Liver (tissue), 10 donors: ENCODE measurements at places on chromosomes 5 and 9. TPM values are rescaled to one million over a fixed set of nuclear protein-coding genes. Genes with fewer than 3 reads are reported as not detected.

GRCh38 chr5:178432421-178433272 lies 157.5 kb downstream of the COL23A1 start:
- peak; percentile 27 for DNase-seq

- no peak for DNase-seq
These were observed 1.3 kb downstream of the LVRN start for GRCh38 chr5:115963566-115963965.

DNA sequence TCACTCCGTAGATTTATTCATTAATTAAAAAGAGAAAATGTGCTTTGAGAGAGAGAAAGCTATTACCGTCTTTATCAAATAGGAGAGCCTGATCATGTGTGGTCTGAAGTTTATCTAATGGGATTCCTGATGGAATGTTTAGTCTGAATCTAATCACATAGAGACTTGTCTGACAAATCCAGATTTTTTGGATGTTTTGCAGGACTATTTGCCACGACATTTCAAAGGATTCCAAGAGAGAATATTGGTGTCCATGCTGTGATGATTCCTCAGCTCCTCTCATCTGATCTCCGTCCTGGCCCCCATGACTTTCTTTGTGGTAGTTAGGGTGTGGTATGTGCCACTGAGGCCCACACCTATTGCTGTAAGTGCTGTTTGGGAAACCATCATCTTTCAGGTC lies 20.1 kb upstream of the CDKN2B start:
- no peak for DNase-seq

DNA sequence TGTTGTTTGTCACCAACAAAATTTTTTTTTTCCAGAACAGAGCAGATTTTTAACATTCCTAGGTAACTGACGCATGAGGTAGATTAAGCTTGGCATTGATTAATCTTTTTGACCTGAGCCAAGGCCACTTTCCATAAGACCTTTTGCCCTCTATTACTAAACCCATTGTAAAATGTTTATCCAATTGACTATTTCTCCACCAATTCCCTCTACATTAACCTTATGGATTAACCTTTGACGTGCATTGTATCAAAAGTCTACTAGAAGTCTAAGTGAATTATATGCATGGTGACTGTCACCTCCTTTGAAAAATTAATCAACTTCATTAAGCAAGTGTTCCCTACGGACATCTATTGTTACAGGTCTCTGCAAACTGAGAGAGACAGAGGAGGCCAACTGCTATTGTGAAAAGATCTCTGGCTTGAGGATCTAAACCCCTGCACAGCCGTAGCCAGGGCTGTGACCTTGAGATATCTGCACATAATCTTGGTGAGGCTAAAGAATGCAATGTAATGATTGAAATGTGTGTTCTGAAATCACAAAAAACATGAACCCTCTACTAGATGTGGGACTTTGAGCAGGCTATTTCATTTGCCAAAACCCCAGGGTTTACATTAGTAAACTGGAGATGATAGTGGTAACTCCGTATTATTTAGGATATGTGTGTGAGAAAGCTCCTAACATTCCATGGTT lies 632.2 kb downstream of the TLR4 start:
- no peak for DNase-seq

DNA sequence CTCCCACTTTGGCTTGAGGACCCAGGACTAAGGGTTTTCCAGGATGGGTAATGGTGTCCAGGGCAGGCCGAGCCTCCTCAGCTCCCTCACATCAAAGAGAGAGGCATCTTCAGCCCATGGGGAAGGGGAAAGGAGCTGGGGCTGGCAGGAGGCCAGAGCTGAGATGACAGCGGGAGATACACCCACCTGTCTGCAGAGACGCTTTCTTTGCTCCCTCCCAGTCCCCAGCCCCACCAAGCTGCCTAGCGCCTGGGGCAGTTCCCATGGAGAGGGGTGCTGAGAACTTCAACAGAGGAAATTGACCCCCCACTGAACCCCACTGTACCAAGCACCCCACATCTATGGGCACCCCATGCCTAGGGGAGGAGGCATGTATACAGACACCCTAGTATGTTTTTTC lies 10.6 kb downstream of the PCDH1 start:
- DNase-seq = no peak

The CTNND2 gene
- 0.33 TPM for polyA plus RNA-seq

The OR5C1 gene
- not detected for polyA plus RNA-seq

The MYMK gene
- not detected for polyA plus RNA-seq

The RANBP17 gene
- polyA plus RNA-seq = 0.83 TPM
